CD4-positive, alpha-beta T cell treated with Interleukin-12 subunit alpha and Interleukin-12 subunit beta, for 1 hour (primary cell): ENCODE measurements at places on chromosomes 11 and 22.

DNA sequence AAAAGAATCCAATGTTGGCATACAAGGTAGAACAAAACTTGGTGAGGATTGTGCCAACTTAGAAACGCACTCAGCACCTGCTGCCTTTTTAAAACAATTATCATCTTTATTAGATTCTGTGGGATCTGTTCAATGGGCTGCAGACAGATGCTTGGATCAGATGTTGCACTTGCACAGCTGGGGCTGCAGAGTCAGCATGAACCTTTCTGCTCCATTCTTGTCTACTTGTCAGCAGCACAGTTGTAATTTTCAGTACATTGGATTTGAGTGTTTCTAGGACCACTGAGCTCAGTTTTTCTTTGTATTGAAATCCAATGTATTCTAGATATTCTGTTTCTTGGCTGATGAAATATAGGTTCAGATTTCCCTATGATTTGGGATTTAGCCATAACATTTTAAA is 164.5 kb downstream of the LUZP2 start:
- no peak for DNase-seq

- DNase-seq = no peak
Observed at GRCh38 chr11:1277936-1278512, 31.4 kb downstream of the TOLLIP start.

GRCh38 chr11:68840661-68841653 is 759 bp downstream of the CPT1A start:
- peak; percentile 25 for DNase-seq

GRCh38 chr11:102912482-102912830 is 37.7 kb upstream of the MMP12 start:
- DNase-seq = no peak

GRCh38 chr22:29946220-29946619 is 63.2 kb downstream of the MTMR3 start:
- no peak for DNase-seq

- DNase-seq = no peak
Observed at GRCh38 chr22:27142286-27142685, 484.9 kb downstream of the MIAT start.

- DNase-seq = no peak
Observed at GRCh38 chr11:63918507-63919191, 1.7 kb upstream of the RCOR2 start.

DNA sequence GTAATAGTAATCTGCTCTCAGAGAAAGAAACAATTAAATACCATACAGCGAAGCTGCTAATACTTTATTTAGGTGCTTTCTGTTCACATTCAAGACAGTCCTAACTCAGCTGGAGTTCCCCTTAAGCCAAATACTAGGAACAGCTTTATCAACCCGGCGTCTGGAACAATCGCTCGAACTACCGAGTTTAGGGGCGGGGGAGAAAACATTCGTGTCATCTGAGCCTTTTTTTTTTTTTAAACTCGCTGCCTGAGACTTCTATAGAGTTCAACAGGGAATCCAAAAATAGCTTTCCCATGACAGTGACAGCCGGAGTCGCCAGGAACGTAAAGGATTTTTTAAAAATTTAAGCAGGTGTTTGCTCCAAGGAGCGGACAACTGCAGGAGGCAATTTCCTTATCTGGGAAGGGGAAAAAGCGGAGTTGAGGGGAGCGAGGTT is 852 bp downstream of the TRAF6 start:
- DNase-seq = peak; percentile 52

DNA sequence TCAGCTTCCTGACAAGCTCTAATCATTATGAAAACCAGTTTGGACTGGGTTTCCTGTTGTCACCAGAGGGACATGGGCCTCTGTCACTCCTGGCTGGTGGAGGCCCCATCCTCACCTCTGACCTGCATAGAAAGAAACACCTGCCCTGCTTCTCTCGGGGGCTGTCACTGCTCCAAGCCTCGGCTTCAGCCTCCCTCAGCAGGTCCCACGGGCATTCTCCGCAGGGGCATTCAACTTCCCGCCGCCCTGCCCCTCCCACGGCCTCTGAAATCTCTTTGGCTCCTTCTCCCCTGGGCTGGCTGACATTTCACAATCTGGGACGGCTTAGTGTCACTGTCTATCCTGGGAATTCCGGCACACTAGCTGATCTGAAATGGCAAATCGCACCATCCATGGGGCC is 257.9 kb downstream of the CTTN start:
- no peak for DNase-seq

DNA sequence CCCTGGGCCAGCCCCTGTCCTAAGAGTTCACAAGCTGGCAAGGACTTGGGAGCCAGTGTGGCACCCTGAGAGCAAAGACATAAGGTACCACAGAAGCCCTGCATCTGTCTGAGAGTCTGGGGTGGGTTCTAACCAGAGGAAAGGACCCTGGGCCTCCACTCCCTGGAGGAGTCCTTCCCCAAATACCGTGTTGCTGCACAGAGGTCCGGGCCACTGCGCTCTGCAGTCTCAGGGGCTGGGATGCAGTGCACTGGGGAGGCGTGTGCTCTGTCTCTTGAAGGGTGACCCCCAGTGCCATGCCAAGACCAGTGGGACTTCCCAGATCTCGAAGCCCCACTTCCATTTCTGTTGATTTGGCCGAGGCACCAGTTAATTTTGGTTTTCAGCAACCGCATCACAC is 4.3 kb upstream of the SH3BP1 start:
- DNase-seq = no peak

DNA sequence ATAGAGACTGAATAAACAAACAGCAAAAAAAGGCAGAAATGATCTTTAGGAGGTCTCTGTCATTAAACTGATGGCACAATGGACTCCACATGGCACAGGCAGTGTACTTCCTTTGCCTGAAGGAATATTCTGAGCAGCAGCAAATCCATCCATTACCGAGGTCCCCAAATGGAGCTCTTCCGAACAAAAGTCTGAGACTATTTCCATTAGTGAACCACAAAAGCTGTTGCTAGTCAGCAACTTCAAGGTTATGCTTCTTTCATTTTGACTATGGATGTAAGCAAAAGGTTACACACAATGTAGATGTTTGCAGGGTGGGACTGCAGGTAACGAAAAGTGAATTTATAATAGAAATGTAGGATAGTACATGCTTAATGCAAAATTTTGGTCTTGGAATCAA is 14.5 kb downstream of the NARS2 start:
- DNase-seq = no peak

GRCh38 chr11:9493492-9493891 is 32.7 kb downstream of the ZNF143 start:
- no peak for DNase-seq

DNA sequence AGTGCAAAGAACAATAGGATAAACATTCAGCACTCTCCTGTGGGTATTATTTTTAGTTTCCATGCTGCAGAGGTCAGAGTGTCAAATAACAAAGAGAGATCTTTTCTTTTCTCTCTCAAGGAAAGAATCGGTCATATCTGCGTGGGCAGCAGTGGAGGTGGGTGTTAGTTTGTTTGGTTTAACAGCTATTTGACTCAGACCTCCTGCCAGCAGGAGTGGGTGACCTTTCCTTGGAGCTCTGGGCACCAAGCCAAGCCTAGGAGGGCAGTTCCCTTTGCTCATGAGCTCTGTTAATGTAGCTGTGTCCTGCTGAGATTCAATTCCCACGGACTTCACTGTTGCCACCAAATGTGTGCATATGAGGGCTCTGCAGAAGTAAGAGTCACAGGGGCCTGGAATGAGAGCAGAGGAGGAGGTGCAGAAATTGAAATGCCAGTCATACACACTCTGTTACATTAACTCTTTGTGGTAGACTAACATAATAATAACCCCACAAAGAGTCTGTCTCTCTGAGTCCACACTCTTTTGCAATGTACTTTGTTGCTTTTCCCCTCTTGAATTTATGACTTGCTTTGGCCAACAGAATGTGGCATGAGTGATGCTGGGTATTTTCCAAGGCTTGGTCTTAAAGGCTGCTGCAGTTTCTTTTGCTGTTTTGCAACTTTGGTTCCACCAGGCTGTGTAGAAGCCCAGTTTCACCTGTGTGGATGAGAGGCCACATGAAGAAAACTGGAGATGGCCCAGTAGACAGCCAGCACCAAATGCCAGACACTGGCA is 76.0 kb upstream of the GRK3 start:
- no peak for DNase-seq

DNA sequence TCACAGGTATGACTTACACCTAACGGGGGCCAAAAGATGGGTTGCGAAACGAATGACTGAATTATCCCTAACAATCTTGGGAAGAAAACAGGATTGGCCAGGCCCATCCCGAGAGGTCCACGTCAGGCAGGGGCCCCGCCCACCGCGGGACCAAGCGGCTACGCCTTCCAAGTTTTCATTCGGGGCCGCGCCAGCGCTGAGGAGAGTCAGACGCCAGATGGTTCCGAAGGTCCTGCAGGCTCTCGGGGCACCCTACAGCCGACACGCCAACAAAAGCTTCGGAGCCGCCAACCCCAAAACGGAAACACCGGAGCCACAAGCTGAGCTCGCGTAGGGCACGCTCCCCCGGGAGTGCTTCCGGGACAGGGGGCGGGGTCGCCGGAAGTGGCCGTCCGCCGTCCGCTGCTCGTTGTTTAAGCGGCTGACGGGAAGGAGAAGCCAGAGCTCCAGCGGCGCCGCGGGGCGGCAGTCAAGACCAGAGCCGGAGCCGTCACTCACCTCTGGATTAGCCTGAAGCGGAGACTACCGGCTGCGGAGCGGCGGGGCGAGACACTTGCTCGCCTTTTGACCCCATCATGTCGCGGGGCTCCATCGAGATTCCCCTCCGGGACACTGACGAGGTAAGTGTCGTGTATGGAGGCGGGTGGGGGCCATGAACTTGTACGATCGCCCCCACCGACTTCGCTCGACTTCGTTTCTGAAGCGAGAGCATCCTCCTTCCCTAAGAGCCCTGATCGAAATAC is at the start of gene CTR9:
TSS of gene CTR9 (plus strand) at position 409 of the 743 bp plus-strand sequence. CDS start at position 576, 167 bp downstream.
- DNase-seq = peak; percentile 90

DNA sequence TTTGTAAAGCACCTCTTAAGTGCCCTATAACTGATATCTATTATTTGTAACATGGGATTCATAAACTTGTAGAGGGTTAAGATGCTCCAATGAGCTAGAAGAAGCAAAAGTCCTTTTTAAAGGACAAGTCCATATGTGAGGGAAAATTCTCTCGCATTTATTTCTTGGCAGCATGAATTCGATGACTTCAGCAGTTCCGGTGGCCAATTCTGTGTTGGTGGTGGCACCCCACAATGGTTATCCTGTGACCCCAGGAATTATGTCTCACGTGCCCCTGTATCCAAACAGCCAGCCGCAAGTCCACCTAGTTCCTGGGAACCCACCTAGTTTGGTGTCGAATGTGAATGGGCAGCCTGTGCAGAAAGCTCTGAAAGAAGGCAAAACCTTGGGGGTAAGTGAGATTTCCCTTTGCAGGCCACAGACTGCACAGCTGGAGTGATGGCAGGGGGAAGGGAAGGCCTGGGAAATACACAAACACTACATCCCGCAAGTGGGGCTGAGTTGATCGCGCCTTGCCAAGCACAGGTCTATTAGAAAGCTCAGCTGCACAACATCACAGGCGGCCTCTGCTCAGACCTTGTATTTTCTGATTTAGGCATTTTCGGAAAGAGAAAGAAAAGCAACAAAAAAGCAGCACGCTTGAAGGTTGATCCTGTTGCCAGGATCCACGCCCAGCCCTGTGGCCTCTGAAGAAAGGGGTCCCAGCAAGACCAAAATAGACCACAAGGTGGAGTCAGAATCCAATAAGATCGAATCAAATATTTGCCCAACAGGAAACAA is 1.5 kb downstream of the MS4A8 start:
- no peak for DNase-seq

DNA sequence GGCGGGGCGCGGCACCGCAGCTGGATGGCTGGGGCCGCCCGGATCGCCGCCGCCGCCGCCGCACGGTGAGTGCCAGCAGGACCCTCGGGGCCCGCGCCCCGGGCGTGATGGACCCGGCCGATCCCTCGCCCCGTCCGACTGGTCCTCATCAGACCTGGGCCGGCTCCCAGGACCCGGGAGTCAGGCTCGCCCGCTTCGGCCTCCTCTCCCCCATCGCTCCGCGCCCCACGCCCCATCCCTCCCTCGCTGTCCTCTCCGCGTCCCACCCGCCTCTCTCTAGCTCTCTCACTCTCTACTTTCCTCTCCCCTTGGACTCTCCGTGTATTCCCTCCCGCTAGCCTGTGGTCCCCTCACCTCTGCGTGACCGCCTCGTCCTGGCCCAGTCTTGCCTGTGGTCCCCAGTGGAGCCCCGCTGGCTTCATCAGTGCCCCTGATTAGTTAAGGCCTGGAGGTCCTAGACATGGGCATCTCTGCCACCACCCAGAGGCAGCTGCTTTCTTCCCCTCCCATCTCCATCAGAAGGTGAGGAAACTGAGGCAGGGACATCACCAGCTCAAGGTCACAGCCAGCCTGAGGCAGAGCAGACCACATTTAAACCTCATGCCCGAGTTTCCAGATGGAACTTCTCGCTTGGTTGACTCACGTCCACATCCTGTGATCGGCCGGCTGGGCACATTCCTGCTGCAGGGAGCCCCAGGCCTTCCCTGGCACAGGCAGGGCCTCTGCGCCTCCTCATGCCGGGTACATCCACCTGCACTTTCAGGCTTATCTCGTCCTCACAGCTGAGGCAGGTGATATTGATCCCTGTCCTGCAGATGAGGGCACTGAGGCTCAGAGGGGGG is 429 bp downstream of the SLC39A13 start:
- no peak for DNase-seq
